ENCODE measurements at places on chromosomes 5 and 9.

DNA sequence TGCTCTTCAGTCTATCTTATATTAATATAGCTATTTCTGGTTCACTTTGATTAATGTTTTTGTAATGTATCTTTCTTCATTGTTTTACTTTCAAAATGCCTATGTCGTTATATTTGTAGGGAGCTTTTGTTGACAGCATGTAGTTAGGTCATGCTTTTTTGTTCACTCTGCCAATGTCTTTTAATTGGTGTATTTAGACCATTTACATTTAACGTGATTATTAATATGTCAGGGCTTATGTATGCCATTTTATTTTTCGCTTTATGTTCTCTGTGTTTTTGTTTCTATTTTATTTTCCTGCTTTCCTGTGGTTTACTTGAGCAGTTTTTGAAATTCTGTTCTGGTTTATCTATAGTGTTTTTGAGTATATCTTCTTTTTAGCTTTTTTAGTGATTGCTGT is 10.8 kb downstream of the GARIN3 start:
- H3K4me3 ChIP-seq: no peak overlapping the region
- no peaks in the 10 kb centered on the region for H3K36me3 ChIP-seq
- no peak overlapping the region for H3K27ac ChIP-seq
- no peak for DNase-seq

DNA sequence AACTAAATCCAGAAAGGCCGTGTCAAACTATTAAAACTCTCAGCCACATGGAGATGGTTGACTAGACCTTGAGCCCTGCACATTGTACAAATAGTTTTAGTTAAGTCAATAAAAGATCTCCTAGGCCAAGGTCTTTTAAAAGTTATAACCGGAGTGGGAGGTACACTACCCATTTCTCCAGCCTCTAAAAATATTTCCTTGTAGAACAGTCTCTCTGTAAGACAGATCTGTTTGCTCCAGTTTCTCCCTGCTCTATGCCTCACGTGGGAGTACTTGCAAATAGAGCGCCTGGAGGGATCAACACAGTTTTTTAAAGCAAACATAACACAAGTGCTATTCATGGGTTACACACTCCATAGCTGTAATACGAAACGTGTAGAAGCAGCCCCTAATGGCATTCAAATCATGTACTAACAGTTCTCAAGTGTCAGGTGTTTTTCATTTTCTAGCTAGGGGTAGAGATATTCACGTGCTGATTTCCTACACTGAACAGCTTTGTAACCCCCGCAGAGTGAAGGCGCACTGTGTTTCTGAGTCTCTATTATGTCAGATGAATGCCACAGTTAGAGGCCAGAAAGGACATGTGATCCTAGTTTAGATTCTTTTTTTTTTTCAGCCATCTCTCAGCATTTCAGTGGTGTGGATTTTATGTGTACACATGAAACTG is 703.4 kb upstream of the GRAMD2B start:
- no peak overlapping the region for H3K27ac ChIP-seq
- peaks cover 6% of the 10 kb centered on the region for H3K4me1 ChIP-seq
- DNase-seq: no peak
- H3K27me3 ChIP-seq: no peaks in the 10 kb centered on the region
- H3K4me3 ChIP-seq: no peak overlapping the region

GRCh38 chr9:113129884-113130283 is 20.9 kb upstream of the SLC31A2 start:
- H3K27ac ChIP-seq: no peak overlapping the region
- no peak for DNase-seq
- peaks cover 69% of the 10 kb centered on the region for H3K27me3 ChIP-seq
- no peak overlapping the region for H3K4me3 ChIP-seq
- H3K36me3 ChIP-seq: no peaks in the 10 kb centered on the region
- no peaks in the 10 kb centered on the region for H3K4me1 ChIP-seq

DNA sequence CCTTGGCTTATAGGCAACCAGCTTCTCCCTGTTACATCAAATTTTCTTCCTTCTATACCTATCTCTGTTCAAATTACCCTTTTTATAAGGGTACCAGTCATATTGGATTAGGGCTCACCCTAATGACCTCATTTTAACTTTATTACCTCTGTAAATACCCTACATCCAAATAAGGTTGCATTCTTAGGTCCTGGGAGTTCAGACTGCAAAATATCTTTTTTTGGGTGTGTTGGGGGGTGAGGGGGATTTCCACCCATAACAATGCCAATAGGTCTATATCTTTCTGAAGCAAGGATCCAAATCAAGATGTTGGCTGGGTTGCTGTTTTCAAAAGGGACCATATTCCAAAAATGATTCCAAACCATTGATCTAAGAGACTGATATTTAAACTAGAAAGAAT is 141.7 kb downstream of the XRCC4 start:
- DNase-seq: no peak
- no peak overlapping the region for H3K4me3 ChIP-seq
- H3K4me1 ChIP-seq: peaks cover 14% of the 10 kb centered on the region
- peak overlapping the region; percentile 39 for H3K27ac ChIP-seq
- H3K27me3 ChIP-seq: no peaks in the 10 kb centered on the region
- no peaks in the 10 kb centered on the region for H3K36me3 ChIP-seq

GRCh38 chr5:134426361-134426760 is 14.7 kb upstream of the CDKN2AIPNL start:
- H3K4me1 ChIP-seq: no peaks in the 10 kb centered on the region
- no peaks in the 10 kb centered on the region for H3K36me3 ChIP-seq
- DNase-seq: no peak
- H3K27ac ChIP-seq: no peak overlapping the region
- no peak overlapping the region for H3K4me3 ChIP-seq

- H3K36me3 ChIP-seq: no peaks in the 10 kb centered on the region
- no peaks in the 10 kb centered on the region for H3K27me3 ChIP-seq
- DNase-seq: peak; percentile 80
Measured at GRCh38 chr9:116572095-116572748, 114.9 kb upstream of the TRIM32 start.

DNA sequence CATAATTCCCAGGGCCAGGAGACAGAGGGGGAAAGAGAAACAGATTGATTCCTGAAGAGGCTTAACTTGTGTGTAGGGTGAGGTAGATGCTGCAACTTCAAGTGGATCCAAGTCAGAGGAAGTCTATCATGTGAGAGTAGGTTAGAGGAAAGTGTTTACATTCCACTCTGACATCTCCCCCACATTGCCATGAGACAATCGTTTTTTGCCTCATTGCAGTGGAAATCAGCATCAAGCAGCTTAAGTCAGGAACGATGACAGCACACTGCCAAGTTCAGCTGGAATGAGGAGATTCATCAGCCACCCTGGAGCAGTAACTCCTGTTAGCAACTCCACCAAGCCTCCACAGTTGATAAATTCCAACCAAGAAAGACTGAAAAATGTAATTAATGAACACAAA is 689.7 kb upstream of the MEF2C start:
- no peak for DNase-seq
- no peaks in the 10 kb centered on the region for H3K36me3 ChIP-seq
- H3K4me1 ChIP-seq: no peaks in the 10 kb centered on the region
- H3K27me3 ChIP-seq: no peaks in the 10 kb centered on the region
- H3K4me3 ChIP-seq: no peak overlapping the region
- H3K27ac ChIP-seq: no peak overlapping the region

DNA sequence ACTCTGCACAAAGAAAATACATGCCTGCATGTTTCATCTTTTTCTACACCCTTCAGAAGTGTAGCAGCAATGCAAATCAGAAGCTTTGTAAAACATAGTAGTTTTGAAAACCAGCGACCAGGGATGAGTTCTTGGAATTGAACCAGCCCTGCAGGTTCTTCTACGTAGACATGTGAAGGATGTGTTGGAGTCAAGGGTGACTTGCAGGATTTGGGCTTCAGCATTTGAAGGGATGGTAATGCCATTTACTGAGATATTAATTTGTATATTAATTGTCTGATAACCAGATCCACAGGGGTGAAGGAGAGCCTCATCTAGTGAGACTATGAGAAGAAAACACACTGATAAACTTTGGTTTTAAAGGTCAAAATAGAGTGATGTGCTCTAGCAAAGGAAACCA is 72.4 kb downstream of the KIAA1958 start:
- peaks cover 29% of the 10 kb centered on the region for H3K4me1 ChIP-seq
- no peak overlapping the region for H3K27ac ChIP-seq
- H3K4me3 ChIP-seq: no peak overlapping the region
- H3K27me3 ChIP-seq: no peaks in the 10 kb centered on the region
- DNase-seq: no peak

- H3K27me3 ChIP-seq: no peaks in the 10 kb centered on the region
- no peaks in the 10 kb centered on the region for H3K36me3 ChIP-seq
Measured at GRCh38 chr9:70932097-70932496, 189.3 kb downstream of the TRPM3 start.

DNA sequence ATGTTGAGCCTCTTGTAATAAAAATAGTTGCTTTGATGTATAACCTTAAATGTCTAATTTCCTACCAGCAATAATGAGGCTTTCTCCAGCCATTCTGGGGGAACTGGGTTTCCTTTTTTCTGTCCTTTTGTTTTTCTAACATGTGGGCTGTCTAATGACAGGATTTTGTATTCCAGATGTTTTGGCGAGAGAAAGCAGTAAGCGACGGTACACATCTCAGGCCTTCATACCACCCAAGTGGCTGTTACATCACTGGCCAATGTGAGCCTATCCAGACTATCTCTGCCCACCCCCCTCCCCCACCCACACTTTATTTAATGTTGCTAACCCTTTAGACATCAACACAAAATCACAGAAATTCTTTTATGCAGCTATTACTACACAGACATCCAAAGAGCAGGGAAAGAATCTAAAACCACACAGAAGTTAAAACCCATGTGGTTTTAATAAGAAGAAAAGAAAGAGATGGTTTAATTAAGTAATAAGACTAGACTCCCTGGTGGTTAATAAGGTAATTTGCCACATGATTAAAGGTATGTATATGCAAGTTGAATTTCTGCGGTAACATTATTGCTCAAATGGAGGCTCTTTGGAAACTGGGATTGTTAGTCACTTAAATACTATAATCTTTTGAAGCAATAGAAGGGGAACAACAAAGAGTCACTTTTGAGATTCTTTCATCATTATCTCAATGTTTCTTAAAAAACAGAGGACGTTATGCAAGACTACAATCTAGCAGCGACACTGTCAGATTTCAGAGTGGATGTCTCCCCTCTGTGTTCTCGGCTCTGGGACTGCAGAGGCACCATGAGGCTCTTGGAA is 365.1 kb downstream of the ENC1 start:
- DNase-seq: no peak
- H3K36me3 ChIP-seq: no peaks in the 10 kb centered on the region
- H3K27me3 ChIP-seq: no peaks in the 10 kb centered on the region
- H3K27ac ChIP-seq: no peak overlapping the region
- peaks cover 9% of the 10 kb centered on the region for H3K4me1 ChIP-seq

DNA sequence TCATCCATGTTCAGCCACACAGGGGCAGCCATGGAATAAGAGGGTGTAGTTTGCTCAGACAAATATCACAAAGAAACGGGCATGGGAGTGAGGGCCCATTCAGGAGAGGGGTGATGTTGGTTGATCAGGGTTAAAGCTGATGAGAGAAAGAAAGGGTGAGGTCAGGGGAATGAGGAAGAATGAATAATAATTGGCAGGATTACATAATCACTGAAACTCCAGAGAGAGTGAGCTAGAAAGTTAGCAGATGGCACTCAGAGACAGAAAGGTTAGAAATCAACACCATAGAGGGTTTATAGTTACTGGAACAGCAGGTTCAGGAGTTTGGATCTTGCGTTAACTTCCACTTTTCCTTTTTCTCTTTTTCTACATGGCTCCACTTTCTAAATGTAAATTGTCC is 113.9 kb downstream of the TAF11L14 start:
- no peaks in the 10 kb centered on the region for H3K36me3 ChIP-seq
- H3K27ac ChIP-seq: no peak overlapping the region
- H3K4me3 ChIP-seq: no peak overlapping the region
- H3K27me3 ChIP-seq: no peaks in the 10 kb centered on the region

GRCh38 chr9:745761-746380 is 95.6 kb upstream of the DMRT1 start:
- H3K27me3 ChIP-seq: no peaks in the 10 kb centered on the region
- H3K4me3 ChIP-seq: no peak overlapping the region
- H3K27ac ChIP-seq: no peak overlapping the region
- no peak for DNase-seq
- peaks cover 71% of the 10 kb centered on the region for H3K36me3 ChIP-seq

- H3K4me1 ChIP-seq: peaks cover 18% of the 10 kb centered on the region
- no peak overlapping the region for H3K4me3 ChIP-seq
- peaks cover 17% of the 10 kb centered on the region for H3K36me3 ChIP-seq
Measured at GRCh38 chr5:143347046-143347445, 56.4 kb downstream of the NR3C1 start.

- H3K4me1 ChIP-seq: no peaks in the 10 kb centered on the region
- H3K36me3 ChIP-seq: peaks cover 38% of the 10 kb centered on the region
- no peak for DNase-seq
- no peak overlapping the region for H3K27ac ChIP-seq
- no peaks in the 10 kb centered on the region for H3K27me3 ChIP-seq
- H3K4me3 ChIP-seq: no peak overlapping the region
Measured at GRCh38 chr9:130607640-130608420, 28.5 kb downstream of the FUBP3 start.

DNA sequence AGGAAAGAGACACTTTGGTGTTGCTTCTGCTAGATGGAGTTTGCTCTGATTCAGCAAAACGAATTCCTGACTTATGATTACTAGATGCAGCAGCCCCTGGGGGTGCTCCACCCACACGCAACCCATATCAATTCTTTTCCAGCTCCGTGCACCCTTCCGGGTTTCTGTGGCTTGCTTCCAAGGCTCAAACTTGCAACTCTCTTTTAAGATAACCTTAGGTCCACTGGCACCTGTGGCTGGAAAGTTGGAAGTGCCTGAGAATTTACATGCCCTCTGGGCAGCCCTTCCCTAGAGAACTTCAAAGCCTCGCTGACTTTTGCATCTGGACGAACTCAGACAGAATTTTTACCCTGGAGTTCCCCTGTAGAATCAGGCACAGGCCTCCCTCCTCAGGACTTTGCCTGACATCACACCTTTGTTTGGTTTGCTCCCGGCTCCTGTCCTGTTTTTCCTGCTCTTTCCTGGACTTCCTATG is 224.9 kb downstream of the SNX18 start:
- no peak overlapping the region for H3K27ac ChIP-seq
- H3K27me3 ChIP-seq: no peaks in the 10 kb centered on the region
- H3K4me1 ChIP-seq: peaks cover 6% of the 10 kb centered on the region
- no peak overlapping the region for H3K4me3 ChIP-seq
- H3K36me3 ChIP-seq: no peaks in the 10 kb centered on the region
- DNase-seq: peak; percentile 67

DNA sequence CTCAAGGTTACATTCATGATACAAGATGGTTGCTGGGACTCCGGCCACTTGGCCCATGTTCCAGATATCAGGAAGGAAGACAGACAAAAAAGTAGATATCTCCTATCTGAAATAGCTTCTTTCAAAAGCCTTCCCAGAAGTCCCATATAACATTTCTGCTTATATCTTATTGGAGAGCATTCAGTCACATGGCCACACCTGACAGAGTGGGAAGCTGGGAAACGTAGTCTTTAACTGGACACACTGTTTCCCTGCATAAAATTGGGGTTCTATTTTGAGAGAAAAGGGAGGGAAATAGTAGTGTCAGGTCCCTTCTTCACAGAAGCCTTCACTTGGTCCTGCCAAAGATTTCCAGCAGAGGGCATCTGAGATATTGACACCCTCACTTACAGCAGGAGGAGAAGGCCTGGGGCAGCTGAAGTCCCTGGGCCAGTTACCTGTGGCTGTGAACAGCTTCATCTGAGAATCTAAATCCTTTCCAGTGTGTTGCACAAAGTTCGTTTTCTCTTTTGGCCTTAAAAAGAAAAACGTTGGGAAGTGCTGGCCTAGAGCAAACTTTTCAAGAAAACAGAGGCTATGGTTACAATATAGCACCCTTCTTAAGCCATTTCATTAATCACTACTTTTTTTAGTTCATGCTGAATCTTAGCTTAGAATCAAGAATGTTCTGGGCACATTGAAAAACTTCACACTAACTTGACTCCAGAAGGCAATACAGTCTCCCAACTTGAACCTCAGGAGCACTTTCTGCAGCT is 33.5 kb downstream of the SPEF2 start:
- DNase-seq: peak; percentile 68
- no peak overlapping the region for H3K4me3 ChIP-seq
- no peaks in the 10 kb centered on the region for H3K27me3 ChIP-seq

All from MCF 10A (cell line).